ENCODE measurements at places on chromosomes 2 and 18.

GRCh38 chr2:227308784-227309183 lies 16.3 kb upstream of the MFF start:
- DNase-seq: no peak
- no peak overlapping the region for H3K4me3 ChIP-seq
- H3K4me1 ChIP-seq: no peaks in the 10 kb centered on the region
- H3K27me3 ChIP-seq: no peaks in the 10 kb centered on the region
- H3K27ac ChIP-seq: no peak overlapping the region

DNA sequence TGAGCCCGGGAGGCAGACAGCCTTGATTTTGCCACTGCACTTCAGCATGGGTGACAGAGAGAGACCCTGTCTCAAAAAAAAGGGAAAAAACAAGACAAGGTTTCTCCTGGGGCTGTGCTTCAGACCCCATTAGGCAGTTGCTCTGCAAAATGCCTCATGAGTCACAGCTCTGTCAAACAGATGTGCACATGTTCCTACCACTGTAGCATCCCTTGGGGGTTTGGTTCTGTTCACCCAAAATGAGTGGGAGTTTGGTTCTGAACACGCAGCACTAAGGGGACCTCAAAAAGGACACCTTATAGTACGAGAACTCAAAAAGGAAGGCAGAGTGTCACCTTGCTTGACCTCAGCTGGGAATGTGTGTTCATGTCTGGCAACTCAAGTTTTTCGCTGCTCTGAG lies 134.9 kb downstream of the RPIA start:
- DNase-seq: no peak
- H3K27ac ChIP-seq: no peak overlapping the region
- peaks cover 9% of the 10 kb centered on the region for H3K4me1 ChIP-seq
- H3K4me3 ChIP-seq: no peak overlapping the region
- H3K27me3 ChIP-seq: no peaks in the 10 kb centered on the region

GRCh38 chr2:134104754-134105153 lies 149.1 kb upstream of the MGAT5 start:
- no peaks in the 10 kb centered on the region for H3K4me1 ChIP-seq
- no peaks in the 10 kb centered on the region for H3K27me3 ChIP-seq
- H3K36me3 ChIP-seq: no peaks in the 10 kb centered on the region
- no peak overlapping the region for H3K27ac ChIP-seq
- H3K4me3 ChIP-seq: no peak overlapping the region

GRCh38 chr18:48330016-48330991 lies 78.9 kb downstream of the ZBTB7C start:
- no peak overlapping the region for H3K27ac ChIP-seq
- no peaks in the 10 kb centered on the region for H3K4me1 ChIP-seq
- no peaks in the 10 kb centered on the region for H3K36me3 ChIP-seq

DNA sequence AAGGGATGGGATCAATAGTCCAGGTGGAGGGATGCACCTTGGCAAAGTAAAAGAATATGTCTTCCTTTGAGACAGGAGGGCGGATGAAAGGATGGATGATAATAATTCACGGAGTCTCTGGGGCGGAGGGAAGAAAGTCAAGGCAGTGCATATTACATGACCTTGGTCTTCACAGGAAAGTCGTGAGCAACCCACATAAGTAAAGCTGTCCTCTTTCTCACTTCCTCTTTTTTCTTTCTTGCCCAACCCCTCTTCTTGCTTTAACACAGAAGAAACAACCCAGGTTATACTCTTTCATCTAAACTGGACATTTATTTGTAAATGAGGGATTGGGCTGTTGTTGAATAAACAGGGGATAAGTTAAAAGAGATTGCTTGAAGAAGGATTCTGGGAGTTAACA lies 168.7 kb upstream of the SKOR2 start:
- H3K4me1 ChIP-seq: peaks cover 8% of the 10 kb centered on the region
- peak; percentile 18 for DNase-seq
- no peak overlapping the region for H3K27ac ChIP-seq
- no peak overlapping the region for H3K4me3 ChIP-seq
- no peaks in the 10 kb centered on the region for H3K27me3 ChIP-seq
- H3K36me3 ChIP-seq: no peaks in the 10 kb centered on the region

GRCh38 chr18:78976765-78977636 lies 2.6 kb upstream of the SALL3 start:
- no peak for DNase-seq
- H3K36me3 ChIP-seq: no peaks in the 10 kb centered on the region
- no peak overlapping the region for H3K27ac ChIP-seq
- H3K4me3 ChIP-seq: no peak overlapping the region
- peaks cover 13% of the 10 kb centered on the region for H3K4me1 ChIP-seq

GRCh38 chr2:125471963-125472362 lies 1184.0 kb upstream of the GYPC start:
- H3K36me3 ChIP-seq: no peaks in the 10 kb centered on the region
- H3K27me3 ChIP-seq: no peaks in the 10 kb centered on the region
- H3K27ac ChIP-seq: no peak overlapping the region
- no peaks in the 10 kb centered on the region for H3K4me1 ChIP-seq
- no peak for DNase-seq

- no peaks in the 10 kb centered on the region for H3K4me1 ChIP-seq
- DNase-seq: no peak
- no peak overlapping the region for H3K4me3 ChIP-seq
- H3K27me3 ChIP-seq: no peaks in the 10 kb centered on the region
- no peak overlapping the region for H3K27ac ChIP-seq
Observed at GRCh38 chr18:27278131-27278530, 93.0 kb upstream of the CHST9 start.

GRCh38 chr2:130882111-130882690 lies 45.5 kb downstream of the ARHGEF4 start:
- no peak overlapping the region for H3K27ac ChIP-seq
- H3K36me3 ChIP-seq: no peaks in the 10 kb centered on the region
- H3K4me3 ChIP-seq: no peak overlapping the region
- H3K4me1 ChIP-seq: no peaks in the 10 kb centered on the region
- no peak for DNase-seq

GRCh38 chr2:27041752-27042151 lies 9.0 kb downstream of the TMEM214 start:
- peaks cover 37% of the 10 kb centered on the region for H3K4me1 ChIP-seq
- H3K4me3 ChIP-seq: peak overlapping the region; percentile 51
- H3K36me3 ChIP-seq: peaks cover 45% of the 10 kb centered on the region
- H3K27me3 ChIP-seq: no peaks in the 10 kb centered on the region
- peak overlapping the region; percentile 83 for H3K27ac ChIP-seq

GRCh38 chr18:9874728-9875127 lies 11.0 kb upstream of the TXNDC2 start:
- H3K4me1 ChIP-seq: no peaks in the 10 kb centered on the region
- no peak overlapping the region for H3K4me3 ChIP-seq
- no peak for DNase-seq
- H3K27ac ChIP-seq: no peak overlapping the region

All from B cell (primary cell).